Stimulated activated CD8-positive, alpha-beta memory T cell treated with anti-CD3 and anti-CD28 coated beads, Interleukin-7, amount 100 ng/mL, for 48 hours (primary cell): ENCODE measurements at places on chromosomes 4 and X.

DNA sequence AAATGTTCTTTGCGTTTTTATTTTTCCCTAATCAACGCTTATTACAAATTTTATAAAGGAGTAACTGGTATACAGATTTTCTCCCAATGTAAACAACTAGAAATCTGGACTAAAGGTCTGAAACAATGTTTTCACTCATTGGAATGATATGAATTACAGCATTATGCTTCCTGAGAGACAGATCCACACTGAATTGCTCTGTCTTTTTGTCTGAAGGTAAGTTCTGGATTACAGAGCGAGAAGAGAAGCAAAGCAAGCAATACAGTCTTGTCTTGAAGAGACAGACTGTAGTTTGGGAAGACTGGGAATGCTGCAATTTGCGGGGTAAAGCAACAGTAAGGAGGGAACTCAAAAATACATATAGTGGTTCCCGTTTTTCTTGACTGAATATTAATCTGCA is 262.2 kb upstream of the PABPC4L start:
- DNase-seq, result no peak

DNA sequence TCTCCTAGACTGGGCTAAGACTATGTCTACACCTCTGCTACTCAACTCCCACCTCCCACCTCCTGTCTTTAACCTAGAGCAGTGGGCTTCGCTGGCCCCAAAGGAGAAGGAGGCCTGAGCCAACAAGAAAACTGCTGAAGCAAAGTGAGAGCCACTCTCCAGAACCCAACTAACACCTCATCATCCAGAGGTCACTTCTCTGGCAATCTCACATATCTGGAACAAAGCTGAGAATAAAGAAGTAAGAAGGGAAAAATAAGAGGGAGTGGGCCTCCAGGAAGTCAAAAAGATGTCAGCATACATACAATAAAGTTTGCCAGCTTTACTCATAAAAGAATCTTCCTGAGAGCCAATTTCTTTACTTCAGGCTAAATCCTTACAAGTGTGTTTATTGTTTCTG is 18.6 kb upstream of the FGF16 start:
- DNase-seq, result no peak

DNA sequence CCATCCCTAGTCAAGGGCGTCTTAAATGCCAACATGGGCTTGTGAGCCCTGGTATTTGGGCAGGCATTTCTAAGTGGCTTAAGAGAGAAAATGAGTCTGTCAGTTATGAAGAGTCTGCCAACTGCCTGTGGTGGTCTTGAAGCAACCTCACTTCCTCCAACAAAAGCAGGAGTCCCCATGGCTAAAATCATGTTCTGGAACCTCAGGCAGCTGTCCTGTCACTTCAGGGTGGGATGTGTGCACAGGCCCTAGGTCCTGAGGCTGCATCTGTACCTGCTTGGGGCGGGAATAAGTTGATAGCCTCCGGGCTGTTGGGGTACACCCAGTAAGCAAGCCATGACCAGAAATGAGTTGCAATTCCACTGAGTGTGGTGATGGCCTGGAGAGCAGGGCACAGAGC is 115.0 kb upstream of the SCML1 start:
- no peak for DNase-seq

GRCh38 chr4:150280975-150281374 is 202.7 kb downstream of the DCLK2 start:
- DNase-seq, result no peak

GRCh38 chr4:15161439-15161838 is 159.2 kb downstream of the CPEB2 start:
- DNase-seq, result no peak

DNA sequence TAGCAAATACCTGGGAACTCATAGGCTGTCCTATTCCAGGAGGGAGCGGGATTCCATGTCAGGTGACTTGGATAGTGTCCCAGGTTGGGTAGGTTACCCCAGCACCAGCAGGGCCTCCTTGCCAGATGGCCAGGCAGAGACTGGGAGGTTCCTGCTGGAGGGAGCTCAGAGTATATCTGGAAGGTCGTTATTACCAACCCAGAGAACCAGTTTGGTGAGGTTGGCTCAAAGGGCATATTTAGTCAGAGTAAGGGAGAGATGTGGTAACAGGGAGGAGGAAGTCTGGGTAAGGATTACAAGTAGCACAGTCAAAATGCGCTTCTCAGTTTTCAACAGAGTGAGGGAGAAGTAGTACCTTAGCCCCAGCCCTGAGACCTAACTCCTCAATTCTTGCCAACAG is 53.3 kb upstream of the LNX1 start:
- DNase-seq, result no peak

GRCh38 chrX:111490688-111491087 is 20.8 kb upstream of the SERTM2 start:
- DNase-seq, result no peak

DNA sequence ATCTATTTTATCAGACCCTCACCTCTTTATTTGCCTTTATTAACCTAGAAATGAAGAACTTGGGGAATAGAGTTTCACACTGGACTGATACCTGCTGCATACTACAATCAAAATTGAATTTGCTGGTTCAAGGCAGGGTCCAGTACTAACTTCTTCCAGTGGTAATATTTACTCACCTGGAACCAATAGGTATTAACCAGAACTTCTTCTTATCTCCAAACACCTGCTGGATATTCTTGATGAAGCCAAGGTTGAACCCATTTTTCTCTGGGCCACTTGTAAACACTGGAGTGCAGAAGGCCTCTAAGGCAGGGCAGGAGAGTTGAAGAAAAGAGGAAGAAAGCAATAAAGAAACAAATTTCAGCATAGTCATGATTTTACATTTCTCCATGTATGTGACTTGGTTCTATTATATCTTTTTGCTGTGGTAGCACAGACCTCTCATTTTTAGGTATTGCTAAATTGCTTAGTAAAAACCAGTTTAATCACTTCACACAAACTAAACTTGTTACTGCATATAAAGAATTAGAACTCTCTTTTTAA is 101.1 kb downstream of the ZDHHC15 start:
- DNase-seq, result no peak

- DNase-seq, result no peak
Observed at GRCh38 chr4:32396507-32397070, 1676.4 kb downstream of the PCDH7 start.

- DNase-seq, result no peak
Observed at GRCh38 chrX:39073131-39073530, 271.9 kb downstream of the MID1IP1 start.

DNA sequence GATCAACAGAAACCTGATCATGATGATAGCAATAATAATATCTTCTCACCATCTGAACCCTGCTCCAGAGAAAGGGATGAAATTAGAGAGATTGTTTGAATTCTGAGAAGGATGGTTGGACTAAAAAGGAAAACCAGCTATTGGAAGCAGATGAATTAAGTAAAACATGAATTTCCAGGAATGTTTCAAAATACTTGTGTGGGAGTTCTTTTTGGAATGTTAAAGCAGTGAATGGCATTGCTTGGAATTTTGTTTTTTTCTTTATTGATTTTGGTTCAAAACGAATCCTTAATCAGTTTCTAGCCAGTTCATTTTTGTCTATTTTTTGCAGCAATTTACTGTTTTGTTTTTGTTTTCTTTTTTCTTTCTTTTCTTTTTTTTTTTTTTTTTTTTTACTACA is 150.3 kb downstream of the NHS start:
- no peak for DNase-seq

- no peak for DNase-seq
Observed at GRCh38 chrX:88438209-88438608, 308.8 kb upstream of the CPXCR1 start.

DNA sequence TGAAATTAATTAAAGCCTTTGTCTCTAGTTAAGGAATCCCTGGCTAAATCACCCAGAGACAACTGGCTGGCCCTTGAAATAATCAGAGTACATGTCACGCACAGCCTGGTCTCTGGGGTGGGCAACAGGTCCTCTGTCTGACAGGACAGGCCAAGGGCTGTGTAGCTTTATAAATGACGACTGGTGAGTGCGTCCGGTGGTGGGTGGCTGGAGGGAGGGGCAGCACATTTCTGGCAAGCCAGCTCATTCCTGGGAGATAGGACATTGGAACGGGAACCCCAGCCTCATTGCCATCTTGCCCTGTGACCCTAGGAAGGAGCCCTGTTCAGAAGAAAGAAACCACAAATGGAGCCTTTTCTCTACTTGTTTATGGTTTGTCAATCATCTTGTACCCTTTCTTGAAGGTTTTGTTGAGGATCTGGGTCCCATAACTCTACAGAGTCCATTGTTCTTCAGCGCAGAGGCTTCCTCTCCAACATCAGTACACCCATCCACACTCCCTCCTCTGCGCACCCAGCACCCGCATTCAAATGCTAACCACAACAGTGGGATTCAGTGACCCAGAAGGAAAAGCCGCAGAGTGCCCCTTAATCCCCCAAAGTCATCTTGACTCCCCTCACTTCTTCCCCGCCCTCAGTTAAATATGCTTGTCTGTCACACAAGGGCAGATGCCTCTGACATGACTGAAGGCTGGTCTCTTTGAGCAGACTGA is 368.1 kb downstream of the UNC5C start:
- DNase-seq, result no peak

DNA sequence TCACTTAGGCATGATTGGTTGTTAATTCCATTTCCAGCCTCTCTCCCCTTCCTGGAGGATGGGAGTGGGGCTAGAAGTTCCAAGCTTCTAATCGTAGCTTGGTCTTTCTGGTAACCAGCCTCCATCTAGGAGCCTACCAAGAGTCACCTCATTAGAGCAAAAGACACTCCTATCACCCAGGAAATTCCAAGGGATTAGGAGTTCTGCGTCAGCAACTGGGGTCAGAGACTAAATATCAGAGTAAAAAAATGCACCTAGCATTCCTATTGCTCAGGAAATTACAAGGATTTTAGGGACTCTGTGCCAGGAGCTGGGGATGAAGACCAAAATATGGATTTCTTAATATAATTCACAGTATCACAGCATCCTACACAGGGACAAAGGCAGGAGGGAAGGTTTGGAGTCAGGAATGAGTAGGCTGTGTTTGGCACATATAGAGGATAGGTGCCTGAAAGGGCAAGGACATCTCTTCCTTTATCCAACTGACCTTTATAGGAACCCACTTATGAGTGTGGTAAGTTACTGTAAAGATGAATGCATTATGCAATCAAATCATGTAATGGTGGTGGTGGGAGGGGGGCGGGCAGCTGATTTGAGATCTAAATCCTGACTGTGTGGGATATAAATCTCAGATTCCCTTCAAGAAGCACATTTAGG is 30.5 kb upstream of the LIMCH1 start:
- no peak for DNase-seq

GRCh38 chrX:15751155-15751819 is 13.2 kb downstream of the CA5B start:
- DNase-seq, result no peak

GRCh38 chr4:42308247-42308646 is 89.0 kb upstream of the SHISA3 start:
- no peak for DNase-seq

DNA sequence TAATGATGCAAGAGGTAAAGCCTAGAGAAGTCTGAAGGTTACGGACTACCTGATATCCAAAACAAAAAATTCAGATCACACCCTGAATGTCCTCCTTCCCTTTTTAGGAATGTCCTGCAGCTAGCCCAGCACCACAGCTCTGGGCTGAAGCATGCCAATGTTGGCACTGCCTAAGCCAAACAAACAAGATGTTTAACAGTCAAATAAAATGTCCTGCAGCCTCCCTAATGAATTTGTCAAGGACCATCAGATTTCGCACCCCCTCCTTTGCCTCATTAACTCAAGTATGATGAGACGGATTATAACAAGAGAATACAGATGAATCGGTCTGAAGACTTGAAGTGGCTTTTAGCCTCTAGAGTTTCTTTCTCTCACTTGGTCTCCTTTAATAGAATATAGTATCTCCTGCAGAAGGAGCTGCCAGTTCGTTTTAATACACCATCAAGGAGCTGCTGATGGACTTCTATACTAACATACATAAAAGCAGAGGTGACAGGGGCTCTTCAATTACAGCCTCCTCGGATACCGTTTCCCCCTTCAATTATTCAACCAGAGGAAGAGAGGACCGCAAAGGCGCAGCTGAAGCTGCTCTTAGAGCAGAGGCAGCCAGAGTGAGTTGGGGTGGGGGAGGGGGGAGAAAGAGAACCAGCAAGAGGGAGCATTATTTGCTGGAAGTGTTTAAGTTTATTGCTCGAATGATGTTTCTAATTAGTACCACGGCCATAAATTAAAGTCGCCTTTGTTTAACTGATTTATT is 3.0 kb upstream of the MAB21L2 start:
- no peak for DNase-seq

DNA sequence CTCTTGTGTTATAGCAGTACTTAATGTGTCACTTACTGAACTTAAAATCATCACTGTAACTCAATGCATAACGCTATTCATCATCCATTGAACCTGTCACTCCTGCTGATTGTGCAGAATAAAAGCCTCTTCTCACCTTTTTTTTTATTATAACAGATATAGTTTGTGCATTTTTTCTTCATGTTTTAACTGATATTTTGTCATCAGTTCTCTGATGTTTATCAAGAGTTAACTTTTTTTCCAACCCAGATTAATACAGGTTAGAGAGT is 100.4 kb downstream of the SLIT2 start:
- DNase-seq, result no peak

DNA sequence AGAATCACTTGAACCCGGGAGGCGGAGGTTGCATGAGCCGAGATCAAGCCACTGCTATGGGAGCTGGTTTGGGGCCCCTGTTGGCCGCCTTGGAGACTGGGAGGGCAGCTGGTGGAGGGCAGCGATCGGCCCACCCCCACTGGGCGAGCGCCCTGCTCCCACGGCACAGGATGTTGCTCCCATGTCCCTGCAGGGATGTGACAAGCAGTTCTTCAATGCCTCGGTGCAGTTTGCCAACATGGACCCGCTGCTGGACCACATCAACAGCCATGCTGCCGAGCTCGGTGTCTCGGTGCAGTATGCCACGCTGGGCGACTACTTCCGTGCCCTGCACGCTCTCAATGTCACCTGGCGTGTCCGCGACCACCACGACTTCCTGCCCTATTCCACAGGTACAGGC is 19.4 kb downstream of the MAN2B2 start:
- no peak for DNase-seq
